ENCODE measurements at places on chromosomes 6 and 20.

DNA sequence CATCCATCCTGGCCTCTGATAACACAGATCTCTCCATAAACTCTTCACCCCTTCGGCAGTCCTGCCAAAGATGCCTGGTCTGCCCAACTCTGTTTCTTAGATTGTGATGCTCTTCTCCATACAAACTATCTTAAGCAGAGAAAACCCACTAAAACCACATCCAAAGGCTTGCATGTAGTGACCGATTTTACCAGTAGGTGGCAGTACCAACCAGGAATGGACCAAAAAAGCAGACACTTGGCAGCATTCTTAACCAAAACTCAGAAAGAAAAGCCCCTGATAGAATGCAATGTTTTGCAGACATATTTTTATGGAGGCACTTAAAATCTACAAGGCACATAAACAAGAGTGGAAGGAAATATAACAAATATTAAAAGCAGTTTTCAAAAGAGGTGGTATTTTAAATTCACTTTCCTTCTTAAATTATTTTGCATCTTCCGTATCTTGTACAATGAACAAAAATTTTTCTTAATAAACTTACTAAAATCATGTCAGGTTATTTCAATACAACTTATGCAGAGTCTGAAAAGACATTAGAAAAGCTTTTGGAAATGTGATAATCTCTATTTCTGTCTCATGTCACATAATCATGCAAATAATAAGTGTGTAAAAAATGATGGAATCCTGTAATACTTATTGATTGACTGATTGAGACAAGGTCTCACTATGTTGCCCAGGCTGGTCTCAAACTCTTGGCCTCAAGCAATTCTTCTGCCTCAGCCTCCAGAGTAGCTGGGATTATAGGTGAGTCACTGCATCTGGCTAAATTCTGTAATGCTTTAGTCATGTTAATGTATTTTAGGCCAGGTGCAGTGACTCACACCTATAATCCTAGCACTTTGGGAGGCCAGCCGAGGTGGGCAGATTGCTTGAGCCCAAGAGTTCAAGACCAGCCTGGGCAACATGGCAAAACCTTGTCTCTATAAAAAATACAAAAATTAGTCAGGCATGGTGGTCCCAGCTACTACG is 29.4 kb downstream of the LRP11 start:
- peak; percentile 80 for DNase-seq

- no peak for DNase-seq
Measured at GRCh38 chr6:31715022-31715958, at the start of gene LY6G6D. Gene LY6G6D, plus strand, starts transcription at chr6:31715348. Its CDS starts 8 bp downstream, at chr6:31715356.

DNA sequence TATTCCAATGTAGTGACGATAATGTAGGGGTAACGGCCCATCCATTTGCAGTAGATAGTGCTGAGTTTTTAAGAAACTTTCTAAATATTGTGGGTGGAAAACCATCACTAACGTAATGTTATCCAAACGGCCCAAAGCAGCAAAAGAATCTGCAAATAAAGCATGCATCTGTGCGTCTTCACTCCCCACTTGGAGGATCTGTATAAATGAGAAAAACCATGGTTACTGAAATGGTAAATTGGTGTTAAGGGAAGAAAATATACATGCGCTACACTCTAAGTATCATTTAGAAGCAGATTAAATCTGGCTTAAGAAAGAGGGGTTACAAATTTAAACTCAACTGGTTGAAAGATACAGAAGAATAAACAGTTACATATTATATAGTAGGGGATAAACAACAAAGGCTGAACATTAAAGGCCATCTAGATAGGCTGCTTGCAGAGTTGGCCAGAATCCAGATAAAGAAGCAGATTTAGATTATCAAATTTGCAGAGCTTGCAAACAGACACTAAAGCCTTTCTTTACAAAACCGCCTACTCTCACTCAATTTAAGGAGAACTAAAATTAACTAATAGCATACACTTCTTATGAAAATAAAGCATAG is 93.3 kb downstream of the SESN1 start:
- DNase-seq, result no peak

DNA sequence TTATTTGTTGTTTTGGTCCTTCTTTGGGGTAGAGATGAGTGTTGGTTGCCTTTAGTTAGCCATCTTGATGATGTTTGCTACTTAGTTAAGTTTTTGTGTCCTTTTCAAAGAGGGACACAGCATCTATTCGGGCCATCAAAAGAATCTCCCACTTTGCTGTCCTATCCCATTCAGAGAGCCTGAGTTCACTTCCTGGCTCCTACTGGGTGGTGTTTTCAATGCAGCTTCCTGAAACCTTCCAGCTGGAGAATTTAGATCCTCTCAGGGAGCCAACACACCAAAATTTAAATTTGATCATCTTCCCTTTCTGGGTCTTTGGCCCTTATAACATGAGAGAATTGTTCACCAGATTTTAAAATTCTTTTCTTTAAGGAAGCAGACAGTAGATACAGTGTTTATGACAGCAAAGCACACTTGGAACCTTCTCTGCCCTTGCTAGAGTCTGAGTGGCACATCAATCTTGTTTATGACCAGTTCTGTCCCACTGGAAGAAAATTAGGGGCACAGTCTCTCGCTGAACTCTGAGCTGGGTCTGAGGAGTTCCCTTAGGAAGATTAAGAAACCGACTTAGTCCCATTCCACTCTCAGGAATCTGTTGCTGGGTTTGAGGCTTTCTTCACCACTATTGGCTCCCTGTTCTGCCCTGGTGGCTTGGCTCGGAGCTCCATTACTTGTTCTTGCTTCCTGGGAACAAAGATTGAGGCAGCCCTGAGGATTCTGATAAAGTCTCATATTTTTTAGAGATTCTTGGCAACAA is 115.5 kb downstream of the CCDC170 start:
- DNase-seq, result no peak

DNA sequence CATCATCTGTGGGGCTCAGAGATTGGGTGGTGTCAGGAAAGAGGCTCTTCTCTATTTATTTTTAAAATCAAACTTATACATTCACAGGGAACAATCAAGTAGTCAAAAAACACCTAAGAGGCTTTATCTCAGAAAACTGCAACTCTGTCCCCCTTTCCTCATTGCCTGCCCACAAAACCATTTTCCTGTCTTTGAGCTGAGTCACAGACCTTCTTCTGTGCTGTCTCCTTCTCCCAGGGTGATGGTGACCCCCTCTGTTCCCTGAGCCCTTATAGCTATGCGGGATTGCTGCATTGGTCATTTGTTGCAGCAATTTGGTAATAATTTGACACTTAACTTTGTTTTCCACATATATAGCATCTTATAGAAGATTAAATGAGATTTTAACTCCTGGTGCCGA is 195.2 kb upstream of the PROKR2 start:
- no peak for DNase-seq

DNA sequence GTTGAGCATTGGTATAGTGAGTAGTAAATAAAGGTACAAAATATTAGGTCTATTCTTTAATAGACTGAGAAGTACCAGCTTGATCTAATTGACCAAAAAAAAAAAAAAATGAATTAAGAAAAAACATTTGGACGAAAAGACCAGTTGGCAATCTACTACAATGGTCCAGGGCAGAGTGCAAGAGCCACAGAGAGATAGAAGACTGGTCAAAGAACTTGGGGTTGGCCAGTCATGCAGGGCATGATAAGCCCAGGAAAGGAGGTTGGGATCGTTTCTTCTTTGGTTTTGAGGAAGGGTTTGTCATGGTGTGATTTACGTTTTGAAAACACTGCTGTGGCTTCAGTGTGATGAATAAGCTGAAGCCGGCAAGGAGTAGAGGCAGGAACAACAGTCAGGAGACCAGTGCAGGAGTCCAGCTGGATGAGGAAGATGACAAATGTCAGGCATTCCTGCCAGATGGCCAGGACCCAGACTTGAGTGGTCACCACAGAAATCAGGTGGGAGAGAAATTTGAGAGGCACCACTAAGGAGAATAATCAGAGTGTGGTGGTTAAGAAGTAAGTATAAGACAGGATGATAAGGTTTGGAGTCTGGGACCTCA is 14.0 kb downstream of the SMLR1 start:
- DNase-seq, result no peak

DNA sequence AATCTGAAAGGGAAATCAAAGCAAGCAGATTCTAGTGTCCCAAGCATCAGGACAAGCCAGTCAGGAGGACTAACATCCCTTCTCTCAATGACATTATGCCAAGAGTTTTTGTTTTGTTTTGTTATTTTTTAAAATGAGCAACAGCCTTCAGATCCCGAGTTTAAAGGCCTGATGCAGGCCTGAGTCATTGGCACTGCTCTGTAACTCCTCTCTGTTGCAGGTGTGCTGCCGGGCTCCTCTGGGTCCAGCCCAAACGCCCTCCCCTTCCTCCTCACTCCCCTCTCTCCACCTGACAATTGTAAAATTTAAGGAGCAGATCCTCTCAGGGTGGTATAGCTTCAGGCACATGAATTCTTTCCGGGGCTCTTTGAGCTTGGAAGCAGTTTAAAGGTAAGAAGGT is 502.0 kb downstream of the BMP2 start:
- no peak for DNase-seq

DNA sequence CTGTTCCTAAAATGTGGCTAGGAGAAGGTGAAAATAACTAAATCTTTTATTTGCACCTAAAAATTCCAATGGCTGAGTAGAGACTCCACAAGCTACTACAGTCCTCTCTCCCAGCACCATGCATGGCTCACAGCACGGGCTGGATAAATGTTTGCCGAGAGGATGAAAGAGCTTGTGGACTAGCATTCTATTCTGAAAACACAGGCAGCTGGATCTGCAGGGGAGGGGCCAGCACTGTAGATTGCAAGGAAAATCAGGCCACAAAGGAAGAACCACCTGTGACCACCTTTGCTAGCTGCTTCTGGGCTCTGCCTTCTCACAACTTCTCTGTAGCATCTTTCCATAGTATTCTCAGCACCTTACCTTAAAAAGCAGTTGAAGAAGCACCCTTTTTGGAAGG is 46.6 kb downstream of the CLIC5 start:
- DNase-seq, result no peak
